ENCODE measurements at places on chromosomes 2 and 18.

DNA sequence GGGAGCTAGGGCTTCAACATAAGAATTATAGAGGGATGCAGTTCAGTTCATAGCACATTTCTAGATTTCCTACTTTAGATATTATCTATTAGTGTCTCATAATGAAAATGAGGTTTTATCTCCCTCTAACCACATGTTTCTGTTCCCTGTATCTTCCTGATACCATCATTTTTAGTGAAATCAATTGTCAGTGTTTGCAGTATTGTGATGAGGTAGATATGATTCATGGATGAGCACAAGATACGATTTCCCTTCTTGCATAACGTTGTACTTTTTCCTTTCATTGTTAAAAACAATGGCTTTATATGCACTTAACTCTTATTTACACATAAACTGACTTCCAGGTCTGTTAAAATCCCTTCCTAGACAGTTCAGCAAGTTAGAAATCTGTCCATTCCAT, 211.4 kb downstream of the ZBTB7C start:
- no peak for DNase-seq

GRCh38 chr18:54209471-54210180, 14.8 kb downstream of the MBD2 start:
- DNase-seq: no peak

DNA sequence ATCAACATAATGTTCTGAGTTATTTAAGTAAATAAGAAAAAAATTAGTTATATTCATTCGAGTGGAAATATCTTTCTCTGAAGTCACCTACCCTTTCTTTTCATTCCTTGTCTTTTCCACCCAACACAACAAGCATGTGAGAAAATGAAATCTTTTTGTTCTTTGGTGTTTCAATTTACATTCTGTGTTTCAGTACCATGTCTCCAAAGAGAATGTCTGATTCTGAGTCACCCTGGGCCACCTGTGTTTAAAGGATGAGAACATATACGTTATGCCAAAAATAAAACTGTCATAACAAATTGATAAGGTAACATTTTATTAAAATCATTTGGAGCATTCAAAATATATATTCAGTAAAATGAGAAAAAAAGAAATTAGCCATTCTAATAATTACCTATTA, 470.8 kb downstream of the ZNF804A start:
- no peak for DNase-seq

GRCh38 chr2:20421988-20422370, 24.9 kb upstream of the RHOB start:
- DNase-seq: peak; percentile 21

GRCh38 chr2:17544256-17544655, 3.8 kb downstream of the VSNL1 start:
- DNase-seq: no peak
